ENCODE measurements at places on chromosomes 7 and 10.

DNA sequence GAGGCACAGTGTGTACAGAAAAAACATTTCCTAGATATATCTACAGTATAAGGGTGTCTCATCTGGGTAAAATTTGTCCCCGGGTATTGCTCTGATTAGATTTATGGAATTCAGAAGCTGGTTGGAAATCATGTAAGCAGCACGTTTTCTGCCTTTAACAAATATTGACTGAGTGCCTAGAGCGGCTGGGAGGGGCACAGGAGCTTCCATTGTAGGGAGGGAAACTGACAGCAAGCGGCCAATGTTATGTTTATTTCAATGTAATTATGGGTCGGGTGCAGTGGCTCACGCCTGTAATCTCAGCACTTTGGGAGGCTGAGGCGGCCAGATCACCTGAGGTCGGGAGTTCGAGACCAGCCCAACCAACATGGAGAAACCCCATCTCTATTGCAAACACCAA lies 4.4 kb upstream of the RFC2 start:
- DNase-seq: no peak

DNA sequence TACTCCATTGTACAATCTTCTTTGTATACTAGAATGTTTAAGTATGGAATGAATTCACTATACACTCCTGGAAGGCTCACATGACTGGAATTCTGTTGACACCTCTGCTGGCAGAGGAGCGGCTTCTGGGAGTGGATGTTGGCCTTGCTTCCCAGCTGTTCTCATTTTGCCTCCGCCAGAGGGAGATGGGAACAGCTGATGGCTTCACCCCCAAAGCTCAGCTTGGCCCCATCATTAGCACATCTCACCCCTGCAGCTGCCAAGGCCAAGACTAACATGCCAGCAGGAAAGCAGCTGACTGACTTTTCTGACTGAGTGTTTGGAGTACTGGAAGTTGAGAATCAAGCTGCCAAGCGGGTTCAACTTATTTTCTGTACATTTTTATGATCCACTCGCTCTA lies 15.1 kb downstream of the ADAM12 start:
- no peak for DNase-seq

DNA sequence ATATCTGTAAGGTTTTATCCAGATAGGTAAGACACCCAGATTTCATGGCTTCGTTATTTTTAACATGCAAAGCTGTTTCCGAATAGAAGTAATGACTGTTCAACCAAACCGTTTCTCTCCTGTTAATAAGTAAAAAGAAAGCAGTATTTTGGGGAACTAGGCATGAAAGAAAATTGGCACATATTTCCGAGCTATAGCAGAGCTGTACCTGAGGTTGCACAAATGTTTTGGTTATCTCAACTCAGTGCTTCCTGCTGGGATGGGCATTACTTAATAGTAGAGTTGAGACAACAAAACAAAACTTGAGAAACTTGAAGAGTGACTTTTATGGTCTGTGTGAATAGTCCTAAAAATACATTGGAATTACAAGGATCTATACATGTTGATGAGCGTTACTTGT lies 564.3 kb upstream of the SORCS1 start:
- no peak for DNase-seq

GRCh38 chr10:88901206-88901983 lies 21.4 kb downstream of the STAMBPL1 start:
- no peak for DNase-seq

- no peak for DNase-seq
These were observed 11.9 kb downstream of the TMEM106B start for GRCh38 chr7:12222889-12223579.

- peak; percentile 82 for DNase-seq
These were observed 2.2 kb downstream of the NPM3 start for GRCh38 chr10:101780818-101781654.

DNA sequence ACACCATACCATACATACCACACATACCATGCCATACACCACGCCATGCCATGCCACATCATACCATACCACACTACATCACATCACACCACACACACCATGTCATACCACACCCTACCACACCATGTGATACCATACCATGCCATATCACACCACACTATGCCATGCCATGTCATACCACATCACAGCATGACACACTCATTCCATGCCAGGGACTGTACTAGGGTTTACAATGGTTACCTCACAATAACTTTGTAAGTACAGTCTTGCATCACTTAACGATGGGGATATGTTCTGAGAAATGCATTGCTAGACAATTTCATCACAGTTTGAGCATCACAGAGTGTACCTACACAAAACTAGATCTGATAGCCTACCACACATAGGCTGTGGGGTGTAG lies 14.5 kb downstream of the PYROXD2 start:
- DNase-seq: no peak

DNA sequence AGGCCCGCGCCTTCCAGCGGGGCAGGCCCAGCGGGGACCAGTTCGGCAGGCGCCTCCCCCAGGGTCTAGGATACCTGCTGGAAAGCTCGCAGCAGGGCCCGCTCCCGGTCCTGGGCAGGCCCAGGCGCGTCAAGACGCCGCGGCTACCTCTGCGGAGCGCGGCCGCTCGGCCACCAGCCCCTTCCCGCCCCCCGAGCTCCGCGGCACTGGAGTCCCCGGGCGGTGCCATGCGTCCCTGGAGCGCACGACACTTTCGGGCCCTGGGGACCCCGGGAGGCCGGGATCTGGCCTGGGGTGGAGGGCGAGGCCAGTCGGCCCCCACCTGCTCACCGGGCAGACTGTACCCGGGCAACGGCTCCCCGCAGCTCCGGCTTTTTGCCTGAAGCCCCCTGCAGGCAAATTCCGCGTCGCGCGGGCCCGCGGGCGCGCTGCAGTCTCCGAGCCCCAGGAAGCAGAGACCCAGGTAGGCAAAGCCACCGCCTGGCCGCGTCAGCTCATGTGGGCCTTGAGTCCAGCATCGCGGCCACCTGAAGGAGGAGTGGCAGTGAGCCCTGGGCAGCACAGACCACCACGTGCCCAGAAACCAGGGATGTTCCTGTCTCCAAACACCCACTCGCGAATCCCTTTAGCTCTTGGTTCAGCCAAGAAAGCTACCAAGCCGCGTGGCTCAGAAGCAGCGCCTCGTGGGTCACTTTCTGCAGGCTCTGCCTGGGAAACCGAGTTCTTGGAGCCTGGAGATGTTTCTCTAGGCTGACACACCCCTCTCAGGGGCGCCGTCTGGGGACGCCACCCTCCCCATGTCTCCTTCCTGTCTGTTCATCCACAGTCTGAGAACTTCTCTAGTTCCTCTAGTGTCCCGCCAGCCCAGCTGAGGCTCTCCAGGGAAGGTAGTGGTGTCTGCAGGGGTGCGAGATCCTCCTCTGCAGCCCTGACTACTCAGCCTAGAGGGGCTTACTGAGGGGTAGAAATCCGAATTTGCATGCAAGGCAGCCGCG lies 46.1 kb upstream of the APBB1IP start:
- peak; percentile 24 for DNase-seq

GRCh38 chr10:33859319-33860022 lies 525.0 kb upstream of the NRP1 start:
- DNase-seq: no peak

DNA sequence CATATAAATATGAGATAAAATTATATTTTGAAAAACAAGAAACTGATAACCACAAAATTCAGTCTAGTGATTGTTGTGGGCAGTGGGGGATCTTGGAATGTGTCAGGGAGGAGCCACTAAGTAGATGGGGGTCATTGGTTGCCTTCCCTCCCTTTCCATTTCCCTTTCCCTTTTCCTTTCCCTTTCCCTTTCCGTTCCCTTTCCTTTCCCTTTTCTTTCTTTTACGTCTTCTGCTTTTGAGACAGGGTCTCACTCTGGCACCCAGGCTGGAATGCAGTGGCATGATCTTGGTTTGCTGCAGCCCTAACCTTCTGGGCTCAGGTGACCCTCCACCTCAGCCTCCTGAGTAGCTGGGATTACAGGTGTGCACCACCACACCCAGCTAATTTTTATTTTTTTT lies 51.0 kb downstream of the DYNC2I1 start:
- no peak for DNase-seq

- no peak for DNase-seq
These were observed 146.8 kb downstream of the OTUD1 start for GRCh38 chr10:23585666-23586065.

GRCh38 chr7:148020679-148021078 lies 569.9 kb upstream of the C7orf33 start:
- DNase-seq: no peak

GRCh38 chr7:116647290-116647689 lies 24.7 kb upstream of the MET start:
- DNase-seq: no peak

DNA sequence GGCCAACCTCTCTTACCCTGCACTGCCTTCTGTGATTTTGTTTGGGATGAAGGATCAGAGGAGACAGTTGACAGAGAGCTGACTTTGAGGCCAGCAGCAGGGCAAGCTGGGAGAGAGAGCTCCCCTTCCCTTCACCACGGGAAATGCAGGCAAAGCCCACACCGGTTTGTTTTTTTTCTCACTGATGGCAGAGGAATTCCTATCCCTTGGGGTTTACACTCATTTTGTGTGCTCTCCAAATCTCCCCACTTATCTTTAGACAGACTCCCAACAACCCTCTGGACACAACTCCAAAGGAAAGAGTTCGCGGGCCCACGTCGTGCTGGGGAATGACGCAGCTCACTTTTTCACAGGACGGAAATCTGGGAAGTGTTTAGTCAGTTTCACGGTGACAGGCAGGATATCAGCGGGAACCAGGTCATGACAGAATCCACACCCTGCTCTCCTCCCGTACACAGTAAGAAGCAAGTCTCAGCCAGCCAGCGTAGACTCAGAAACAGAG lies 68.3 kb upstream of the FAM171A1 start:
- no peak for DNase-seq

GRCh38 chr7:133233142-133233541 lies 19.7 kb upstream of the EXOC4 start:
- no peak for DNase-seq

DNA sequence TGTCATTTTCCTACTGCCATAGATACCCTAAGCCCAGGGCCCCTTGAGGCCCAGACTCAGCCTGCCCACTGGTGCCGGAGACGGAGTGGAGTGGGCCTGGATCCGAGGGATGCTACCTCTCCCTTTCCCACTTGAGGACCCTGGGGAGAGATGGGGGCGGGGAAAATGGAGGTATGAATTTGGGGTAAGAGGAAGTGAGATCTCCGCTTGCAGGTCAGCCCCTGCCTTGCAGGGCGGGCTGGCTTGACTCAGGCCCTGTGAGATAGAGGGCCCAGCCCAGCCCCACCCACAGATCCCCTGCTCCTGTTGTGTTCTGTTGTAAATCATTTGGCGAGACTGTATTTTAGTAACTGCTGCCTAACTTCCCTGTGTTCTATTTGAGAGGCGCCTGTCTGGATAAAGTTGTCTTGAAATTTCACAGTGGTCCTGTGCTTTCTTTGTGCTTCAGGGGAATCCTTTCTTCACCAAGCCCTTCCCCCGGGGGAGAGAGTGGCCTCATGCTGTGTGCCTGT lies 13.2 kb downstream of the YKT6 start:
- no peak for DNase-seq

DNA sequence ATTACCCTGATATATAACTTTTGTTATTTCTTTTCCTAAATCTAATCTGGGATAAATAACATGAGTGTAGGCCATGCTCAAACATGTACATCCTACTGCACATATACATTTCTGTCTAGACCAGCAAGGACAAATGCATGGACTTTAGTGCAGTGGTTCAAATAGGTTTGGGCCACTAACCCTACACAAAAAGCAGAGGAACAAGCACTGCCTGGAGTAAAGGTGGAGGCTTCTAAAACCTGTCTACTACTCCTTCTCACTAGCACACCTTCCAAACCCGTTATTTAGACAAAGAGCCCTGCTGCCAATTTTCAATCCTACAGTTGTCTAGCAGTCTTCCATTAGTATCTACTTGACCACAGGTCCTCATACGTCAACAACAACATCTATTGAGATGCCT lies 34.8 kb downstream of the SGCE start:
- DNase-seq: no peak

- DNase-seq: no peak
These were observed 36.0 kb downstream of the MAT1A start for GRCh38 chr10:80253266-80253962.

DNA sequence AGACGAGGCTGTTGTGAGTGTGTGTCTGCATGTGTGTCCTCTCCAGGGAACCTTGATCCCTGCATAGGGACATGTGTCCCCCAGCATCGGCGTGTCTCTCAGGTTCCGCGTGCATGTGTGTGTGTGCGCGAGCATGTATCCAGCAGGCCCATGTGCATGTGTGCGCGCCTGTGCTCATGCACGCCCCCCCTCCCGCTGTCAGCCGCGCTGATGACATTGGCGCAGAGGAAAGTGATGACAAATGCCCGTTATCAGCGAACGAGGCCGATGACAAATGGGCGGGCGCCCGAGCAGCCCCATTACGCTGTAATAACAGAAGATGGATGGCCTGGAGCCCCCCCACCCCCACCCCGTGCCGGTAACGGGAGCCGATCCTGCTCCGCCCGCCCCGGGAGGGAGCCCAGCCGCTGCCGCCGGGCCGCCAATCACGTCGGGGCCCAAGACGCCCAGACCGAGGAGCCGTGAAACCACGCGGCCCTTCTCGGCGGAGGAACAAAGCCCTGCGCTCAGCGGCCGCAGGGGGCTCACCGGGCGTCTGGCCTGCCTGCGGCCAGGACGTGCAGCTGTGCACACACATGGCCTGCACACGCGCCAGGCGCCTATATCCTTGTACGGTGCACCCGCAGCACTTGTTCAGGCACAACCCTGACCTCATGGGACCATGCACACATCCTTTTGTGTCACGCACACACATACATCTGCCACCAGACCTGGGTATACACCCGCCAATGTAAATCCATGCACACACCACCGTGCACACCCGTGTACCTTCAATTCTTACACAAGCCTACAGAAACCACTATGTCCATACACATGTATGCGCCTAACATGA lies 21.5 kb downstream of the POLL start:
- no peak for DNase-seq

- no peak for DNase-seq
These were observed 8.7 kb upstream of the BAZ1B start for GRCh38 chr7:73530800-73531199.

DNA sequence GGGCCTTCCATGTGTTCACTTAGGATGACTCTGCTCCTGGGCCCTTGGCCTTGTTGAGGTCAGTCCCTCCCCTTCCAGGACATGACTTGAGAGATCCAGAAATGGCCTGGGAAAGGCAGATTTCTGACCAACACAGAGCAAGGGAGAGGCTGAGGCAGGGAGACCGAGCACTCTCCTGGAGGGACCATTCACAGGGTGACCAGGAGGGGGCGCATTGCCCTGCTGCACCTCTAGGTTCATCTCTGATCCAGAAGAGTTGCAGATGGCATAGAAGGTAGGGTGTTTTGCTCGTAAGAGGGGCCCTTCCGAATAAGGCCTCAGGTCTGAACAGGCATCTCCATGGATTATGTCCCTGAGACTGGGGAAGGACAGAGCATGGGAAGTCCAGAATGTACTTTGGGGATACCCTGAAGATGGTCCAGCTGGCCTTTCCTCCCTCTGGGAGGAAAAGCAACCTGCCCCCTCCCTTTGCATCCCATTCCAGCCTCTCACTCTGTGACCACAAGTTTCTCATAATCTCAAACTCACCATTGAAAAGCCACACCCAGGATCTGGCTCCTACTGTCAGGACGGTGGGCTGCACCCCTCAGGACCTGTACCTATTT lies 6.6 kb downstream of the DMBT1 start:
- peak; percentile 56 for DNase-seq

GRCh38 chr10:14557567-14557966 lies 217.1 kb downstream of the FAM107B start:
- no peak for DNase-seq

GRCh38 chr7:2517678-2518507 lies 1.7 kb upstream of the LFNG start:
- DNase-seq: no peak

- no peak for DNase-seq
These were observed 121.9 kb downstream of the MAD1L1 start for GRCh38 chr7:2110610-2111396.

GRCh38 chr10:2121929-2122328 lies 384.6 kb upstream of the ADARB2 start:
- no peak for DNase-seq
